ENCODE measurements at places on chromosomes 7 and 10.
A peak's percentile ranks its signal among the peaks of the same experiment; 100 is the strongest.

DNA sequence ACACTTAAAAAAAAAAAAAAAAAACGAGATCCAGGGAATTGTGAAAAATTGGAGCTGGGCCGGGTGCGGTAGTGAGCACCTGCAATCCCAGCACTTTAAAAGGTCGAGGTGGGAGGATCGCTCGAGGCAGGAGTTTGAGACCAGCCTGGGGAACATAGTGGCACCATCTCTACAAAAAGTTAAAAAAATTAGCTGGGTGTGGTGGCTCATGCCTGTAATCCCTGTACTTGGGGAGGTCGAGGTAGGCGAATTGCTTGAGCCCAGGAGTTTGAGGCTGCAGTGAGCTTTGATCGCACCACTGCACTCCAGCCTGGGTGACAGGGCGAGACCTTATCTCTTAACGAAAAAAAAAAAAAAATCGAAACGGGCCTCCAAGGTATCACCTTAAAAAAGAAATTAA, 2.0 kb downstream of the CLDN4 start:
- no peak for DNase-seq

DNA sequence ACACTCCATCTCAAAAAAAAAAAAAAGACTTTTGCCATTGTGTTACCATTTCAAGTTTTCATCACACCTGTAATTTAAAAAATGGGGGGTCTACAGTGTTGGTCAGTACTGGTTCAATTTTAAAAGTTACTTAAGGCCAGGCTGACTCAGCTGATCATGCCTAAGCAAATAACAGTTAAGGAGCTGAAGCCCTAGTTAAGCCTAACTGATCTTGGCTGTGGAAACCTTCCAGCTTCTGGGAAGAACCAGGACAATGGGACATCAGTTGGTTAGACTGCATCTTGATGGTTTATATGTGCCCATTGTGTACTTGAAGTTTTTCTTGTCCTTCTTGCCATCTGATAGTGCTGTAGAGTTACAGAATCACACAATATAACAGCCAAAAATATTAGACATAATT, 26.7 kb downstream of the VCL start:
- DNase-seq = no peak

GRCh38 chr10:87626422-87626892, 33.2 kb upstream of the PAPSS2 start:
- DNase-seq = no peak

DNA sequence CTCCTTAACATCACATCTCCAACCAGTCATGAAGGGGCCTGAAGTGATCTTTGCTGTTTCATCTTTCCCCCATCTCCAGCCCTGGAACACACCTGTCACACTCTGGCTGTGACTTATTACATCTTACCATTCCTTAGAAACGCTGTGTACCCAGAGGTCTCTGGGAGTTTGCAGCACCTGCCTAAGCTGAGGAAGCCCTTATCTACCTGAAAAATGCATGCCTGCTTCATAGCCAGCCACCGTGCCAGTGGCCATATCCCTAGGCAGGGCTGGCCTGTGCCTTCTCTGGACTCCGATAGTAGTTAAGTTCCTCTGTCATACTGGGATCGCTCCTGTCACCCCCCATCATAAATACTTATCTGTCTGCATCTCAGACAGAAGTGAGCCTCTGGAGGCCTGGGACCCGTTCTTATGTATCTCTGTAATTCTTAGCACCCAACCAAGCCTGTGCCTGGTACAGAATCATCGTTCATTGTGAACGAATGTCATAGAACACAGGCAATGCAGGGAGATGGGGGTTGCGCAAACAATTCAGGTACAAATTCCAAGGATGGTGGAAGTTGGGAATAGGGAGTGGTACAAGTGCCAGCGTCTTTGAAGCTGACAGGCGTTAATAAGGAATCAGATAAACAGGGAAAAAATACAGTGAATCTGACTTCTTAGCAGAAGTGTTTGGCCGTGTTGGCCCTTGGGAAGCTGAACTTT, 254.6 kb downstream of the CAMK1D start:
- DNase-seq = no peak

DNA sequence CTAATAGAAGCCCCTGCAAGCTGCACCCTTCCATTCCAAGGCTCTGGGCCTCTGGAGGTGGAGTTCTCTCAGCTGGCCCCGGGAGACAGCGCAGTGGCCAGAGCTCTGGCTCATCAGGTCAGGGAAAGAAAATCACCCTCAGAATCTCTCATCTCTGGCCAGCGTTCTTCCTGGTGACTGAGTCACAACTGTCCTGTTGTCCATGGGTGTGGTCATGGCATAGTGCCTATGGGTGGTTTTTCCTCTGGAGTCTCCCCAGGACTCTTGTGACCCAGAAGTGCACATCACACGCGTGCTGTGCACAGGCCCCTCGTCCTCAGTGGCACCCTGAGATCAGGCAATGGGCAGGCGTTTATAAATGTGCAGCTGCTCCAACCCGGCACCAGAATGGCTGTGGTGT, 27.4 kb upstream of the FXYD4 start:
- DNase-seq = no peak

DNA sequence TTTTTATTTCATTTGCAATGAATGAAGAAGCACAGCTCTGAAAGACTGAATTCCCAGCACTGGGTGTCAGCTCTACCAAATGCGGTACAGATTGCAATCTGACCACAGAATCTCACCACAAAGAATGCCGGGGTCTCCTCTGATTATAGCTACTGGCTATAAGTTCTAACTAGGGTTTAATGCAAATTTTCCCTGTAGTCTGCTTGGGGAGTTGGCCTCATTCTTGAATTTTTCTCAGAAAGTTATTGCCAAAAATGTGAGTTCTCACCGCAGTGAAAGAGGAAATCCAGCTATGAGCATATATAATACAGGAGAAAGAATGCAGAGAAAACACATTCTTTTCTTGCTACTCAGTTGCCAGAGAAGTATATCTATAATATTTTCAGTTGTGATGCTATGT, 1255.7 kb upstream of the LRRTM3 start:
- DNase-seq = peak; percentile 62

GRCh38 chr7:132457658-132458057, 118.6 kb downstream of the PLXNA4 start:
- no peak for DNase-seq

DNA sequence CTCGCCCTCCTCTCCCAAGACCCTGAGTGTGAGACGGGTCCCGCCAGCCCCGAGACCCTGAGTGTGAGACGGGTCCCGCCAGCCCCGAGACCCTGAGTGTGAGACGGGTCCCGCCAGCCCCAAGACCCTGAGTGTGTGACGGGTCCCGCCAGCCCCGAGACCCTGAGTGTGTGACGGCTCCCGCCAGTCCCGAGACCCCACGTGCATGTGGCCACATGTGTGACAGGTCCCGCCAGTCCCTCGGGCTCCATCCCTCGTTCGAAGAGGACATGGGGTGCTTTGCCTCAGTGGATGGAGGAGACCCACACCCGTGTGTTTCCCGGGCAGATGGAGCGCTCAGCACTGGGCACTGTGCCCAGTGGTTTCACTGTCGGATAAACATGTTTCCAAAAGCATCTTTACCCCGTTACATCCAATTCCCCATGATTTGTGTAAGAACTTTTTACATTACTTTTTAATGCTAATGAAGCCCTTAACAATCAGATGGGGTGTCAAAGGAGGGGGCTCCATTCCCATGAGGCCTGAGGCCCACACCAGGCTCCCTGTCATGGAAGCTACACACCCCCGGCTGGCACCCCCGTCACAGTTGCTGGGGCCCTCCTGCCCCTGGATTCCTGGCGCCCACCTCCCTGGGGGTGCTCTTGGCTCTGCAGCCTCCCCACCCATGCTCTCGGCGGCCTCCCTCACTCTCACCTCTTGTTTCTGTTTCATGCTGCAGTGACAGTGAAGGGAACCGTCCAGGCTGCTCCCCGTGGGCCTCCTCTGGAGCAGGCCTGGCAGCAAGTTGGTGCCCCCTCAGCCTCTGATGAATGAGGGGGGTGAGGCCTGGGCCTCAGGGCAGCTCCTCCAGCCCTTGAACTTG, 48.5 kb upstream of the CFAP46 start:
- no peak for DNase-seq

- DNase-seq = no peak
These were observed 44.9 kb upstream of the MYL10 start for GRCh38 chr7:101673951-101674350.

GRCh38 chr7:46739518-46740234, 818.6 kb upstream of the IGFBP3 start:
- no peak for DNase-seq

GRCh38 chr7:123645516-123645915, 10.2 kb upstream of the LMOD2 start:
- DNase-seq = no peak

DNA sequence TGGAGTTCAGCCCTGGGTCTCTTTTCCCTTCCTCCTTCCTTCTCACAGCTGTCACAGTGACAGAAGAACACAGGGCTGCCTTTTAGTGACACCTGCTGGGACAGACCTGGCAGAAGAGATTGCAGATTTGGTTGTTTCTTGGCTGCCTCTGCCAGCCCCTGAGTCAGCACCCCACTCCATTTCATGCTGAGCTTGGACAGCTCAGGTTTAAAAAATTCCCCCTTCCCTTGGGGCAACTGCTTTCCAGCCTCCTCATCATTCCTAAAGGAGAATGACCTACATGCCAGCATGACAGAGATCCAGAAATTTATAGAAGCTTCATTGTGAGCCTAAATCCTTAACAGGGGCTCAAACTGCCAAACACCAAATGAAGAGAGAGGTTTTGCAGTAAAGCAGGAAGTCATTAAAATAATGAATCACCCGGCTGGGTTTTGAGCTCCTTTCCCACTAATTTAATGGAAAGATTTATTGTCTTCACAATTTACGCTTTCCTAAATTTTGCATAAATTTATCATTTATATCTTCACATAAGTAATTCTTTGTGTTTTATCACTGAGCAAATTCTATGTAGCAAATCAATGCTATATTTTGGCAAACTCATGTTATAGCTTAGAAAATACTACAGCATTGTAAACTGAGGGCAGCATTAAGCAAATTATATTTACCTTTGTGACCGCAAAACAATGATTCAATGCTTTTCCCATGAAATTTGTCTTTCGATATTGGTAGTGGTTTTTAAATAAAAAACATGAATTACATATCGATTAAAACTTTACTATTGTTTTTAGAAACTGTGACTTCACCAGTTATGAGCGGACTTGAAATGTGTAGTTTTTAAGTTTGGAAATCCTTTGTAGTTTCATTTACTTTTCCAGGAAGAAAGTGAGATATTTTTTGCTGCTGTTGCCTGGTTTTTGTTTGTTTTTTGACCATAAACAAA, 399.5 kb upstream of the ANKRD30A start:
- DNase-seq = peak; percentile 71

GRCh38 chr10:64571056-64571455, 1049.9 kb downstream of the REEP3 start:
- DNase-seq = no peak

DNA sequence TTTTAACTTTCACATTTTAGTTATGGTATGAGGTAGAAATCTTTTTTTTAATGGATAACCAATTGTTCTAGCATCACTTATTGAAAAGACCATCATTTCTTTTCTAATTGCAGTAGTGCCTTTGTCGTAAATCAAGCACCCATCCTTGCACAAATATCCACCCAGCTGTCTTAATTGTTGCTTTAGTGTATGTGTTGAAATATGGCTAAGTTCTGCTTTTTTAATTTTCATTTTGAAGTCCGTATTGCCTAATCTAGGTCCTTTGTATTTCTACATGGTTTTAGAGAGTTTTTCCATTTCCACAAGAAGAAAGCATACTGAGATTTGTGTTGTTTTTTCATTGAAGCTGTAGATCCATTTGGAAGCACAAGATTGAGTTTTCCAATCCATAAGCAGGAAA, 259.6 kb upstream of the SEMA3E start:
- no peak for DNase-seq

- DNase-seq = no peak
These were observed 584.9 kb downstream of the GRM8 start for GRCh38 chr7:126667742-126668366.

DNA sequence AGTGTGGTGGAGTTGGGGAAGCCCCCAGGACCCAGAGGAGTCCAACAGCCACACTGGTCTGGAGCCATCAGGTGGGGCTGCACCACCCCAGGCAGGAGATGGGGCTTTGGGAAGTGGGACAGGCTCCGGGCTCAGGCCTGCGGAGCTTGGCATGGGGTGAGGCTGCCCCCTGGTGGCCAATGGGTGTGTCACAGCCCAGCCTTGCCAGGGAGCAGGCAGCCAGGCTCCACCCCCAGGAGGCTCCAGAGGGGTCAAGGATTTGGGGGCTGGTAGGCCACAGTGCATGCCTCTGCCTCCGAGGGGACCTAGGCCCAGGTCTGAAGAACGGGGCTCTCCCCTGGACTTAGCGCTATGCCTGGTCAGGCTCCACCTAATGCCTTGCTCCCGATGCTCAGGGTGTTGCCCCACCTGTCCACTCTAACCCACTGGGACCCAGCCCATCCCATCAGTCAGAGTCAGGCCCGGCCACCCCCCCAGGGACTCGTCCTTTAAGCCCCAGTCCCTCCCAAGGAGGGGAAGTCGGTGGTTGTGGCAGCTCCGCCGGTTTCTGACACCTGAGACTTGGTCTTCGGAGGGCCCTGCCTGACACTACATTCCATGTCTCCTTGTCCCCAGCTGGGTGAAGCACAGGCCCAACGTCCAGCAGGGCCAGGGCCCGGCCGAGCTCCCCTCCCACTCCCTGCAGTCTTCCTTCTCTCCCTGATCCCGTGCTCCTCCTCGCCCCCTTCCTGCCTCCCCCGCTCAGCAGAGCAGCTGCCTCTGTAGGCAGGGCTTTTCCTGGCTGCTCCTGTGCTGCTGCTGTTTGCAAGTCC, 11.3 kb upstream of the SAMD8 start:
- peak; percentile 74 for DNase-seq

- peak; percentile 27 for DNase-seq
These were observed 19.7 kb downstream of the TRUB1 start for GRCh38 chr10:114957673-114958072.

GRCh38 chr7:46554688-46555422, 633.8 kb upstream of the IGFBP3 start:
- peak; percentile 52 for DNase-seq

DNA sequence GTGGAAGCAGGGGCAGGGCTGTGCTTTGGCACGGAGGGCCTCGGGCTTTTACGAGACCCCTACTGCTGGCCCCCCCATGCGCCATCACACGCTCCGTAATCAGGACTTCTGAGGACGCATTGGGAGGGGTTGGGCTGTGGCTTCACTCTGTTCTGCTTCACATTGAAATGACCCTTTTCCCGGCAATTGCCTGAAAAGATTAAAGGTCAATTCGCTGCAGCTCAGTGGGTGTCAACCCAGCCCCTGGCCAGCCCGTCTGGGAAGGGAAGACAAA, 41.7 kb upstream of the UBE3C start:
- DNase-seq = no peak

DNA sequence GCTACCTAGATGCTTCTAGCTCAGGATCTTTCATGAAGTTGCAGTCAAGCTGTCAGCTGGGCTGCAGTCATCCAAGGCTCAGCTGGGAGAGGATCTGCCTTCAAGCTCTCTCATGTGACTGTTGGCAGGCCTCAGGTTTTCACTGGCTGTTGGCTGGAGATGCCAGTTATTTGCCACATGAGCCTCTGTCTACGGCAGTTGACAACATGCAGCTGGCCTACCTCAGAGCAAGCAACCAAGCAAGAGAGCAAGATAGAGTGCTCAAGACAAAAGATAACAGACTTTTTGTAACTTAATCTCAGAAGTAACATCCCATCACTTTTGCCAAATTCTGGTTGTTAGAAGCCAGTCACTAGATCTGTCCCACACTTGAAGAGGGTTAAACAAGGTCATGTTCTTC, 125.8 kb downstream of the TPST1 start:
- no peak for DNase-seq

- no peak for DNase-seq
These were observed 498.6 kb downstream of the GLRX3 start for GRCh38 chr10:130634816-130635215.

Measured in cardiac fibroblast (primary cell).